ENCODE measurements at places on chromosomes 5 and 9. TPM values are rescaled to one million over a fixed set of nuclear protein-coding genes. Genes with fewer than 3 reads are reported as not detected.

Gene MEIKIN
- not detected for total RNA-seq

Gene CDKN2B-AS1
- total RNA-seq: 5.2 TPM

Gene PRSS3
- total RNA-seq: not detected

Gene SLC6A19
- total RNA-seq: not detected

Gene KIF20A
- 16.4 TPM for total RNA-seq

Gene CDX1
- total RNA-seq: 1.0 TPM

Gene KIF12
- 0.47 TPM for total RNA-seq

- DNase-seq: no peak
Measured at GRCh38 chr9:15549611-15550010, 3.2 kb upstream of the CCDC171 start.

- no peak for DNase-seq
Measured at GRCh38 chr9:119083673-119084072, 285.6 kb downstream of the BRINP1 start.

DNA sequence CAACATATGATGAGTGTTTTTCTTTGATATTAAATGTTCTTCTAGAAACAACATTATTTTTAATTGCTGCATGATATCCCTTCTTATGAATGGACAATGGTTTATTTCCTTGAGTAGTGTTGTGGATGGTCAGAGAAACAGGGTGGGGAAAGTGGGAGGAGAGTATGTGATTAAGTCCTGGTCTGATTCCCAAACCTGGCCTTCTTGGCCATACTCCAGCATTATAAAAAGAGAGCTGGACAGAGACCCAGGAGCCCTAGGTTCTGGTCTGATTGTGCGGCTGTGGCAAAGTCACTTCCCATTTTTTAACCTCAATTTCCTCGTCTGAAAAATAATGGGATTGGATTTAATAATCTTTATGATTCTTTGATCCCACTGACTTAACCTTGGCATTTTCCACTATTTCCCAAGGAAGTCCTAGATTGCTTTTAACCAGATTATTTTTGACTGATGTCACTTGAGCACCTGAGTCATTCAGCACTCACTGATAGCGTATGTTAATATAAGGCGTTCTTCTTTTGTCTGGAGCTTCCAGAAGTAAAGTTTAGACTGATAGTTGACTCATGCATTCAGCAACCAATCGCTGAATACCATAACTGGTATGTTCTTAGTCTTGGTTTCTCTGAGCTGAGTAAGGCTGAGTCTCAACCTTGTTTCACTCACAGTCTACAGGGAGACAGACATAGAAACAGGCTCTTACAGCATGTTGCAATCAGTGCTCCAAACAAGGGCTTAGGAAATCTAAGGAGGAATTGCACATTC lies 26.2 kb downstream of the OSMR start:
- DNase-seq: no peak

DNA sequence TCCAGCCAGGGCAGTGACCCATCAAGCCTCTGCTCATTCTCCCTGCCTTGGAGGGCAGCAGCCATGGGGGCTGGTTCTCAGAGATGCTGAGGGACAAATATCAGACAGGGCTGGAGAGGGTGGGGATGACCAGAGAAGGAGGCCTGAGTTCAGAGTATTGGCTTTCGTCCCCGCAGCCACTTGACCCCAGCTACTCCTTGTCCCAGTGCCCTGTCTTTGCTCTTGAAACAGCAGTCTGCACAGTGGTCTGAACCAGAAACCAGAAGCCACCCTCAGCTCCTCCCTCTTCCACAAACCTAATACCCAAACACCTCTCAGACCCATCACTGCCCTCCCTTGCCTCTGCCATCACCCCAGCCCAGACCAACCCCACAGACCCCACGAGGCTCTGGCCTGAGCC lies 36.3 kb upstream of the SMIM23 start:
- no peak for DNase-seq

DNA sequence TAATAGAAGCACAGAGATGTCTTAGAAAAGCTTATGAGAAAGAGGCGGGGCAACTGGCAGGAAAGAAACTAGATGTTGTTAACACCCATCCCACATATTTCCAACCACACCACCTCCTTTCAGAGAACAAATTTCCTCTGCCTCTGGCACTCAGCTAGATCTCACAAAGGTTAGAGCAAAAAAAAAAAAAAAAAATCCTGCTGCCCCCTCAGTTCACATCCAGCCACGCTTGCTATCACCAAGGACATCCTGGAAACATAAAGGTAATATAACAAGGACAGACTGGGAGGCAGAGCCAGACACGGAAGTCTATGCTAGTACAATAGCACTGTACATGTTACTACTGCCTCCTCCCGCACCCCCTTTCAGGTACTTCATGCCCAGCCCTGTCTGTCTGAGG lies 238.0 kb upstream of the PTGER4 start:
- no peak for DNase-seq

GRCh38 chr5:61313960-61314681 lies 17.9 kb upstream of the ZSWIM6 start:
- no peak for DNase-seq

- no peak for DNase-seq
Measured at GRCh38 chr5:54315736-54316528, 5.6 kb upstream of the ARL15 start.

GRCh38 chr5:173488144-173488543 lies 128.3 kb downstream of the BOD1 start:
- DNase-seq: no peak

GRCh38 chr5:96714450-96714849 lies 52.3 kb downstream of the CAST start:
- no peak for DNase-seq

GRCh38 chr9:72937545-72937944 lies 15.3 kb downstream of the ALDH1A1 start:
- no peak for DNase-seq

DNA sequence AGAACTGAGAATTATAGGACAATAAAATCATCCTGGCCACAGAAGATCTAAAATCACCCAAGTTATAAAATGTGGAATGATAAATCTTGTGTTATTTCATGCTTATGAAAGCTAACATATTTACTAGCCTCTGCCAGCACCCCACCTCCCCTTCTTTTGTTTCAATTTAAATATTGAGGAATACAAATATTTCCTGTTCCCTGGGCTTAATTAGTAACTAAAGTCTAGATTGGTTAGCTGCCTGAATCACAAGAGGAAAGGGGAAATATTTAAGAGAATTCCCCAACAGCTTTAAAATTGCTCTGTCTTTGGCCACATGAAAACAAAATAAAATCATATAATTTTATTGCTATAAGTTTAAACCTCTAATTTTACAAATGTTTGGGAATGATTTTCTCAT lies 287.0 kb downstream of the PRELID2 start:
- no peak for DNase-seq

DNA sequence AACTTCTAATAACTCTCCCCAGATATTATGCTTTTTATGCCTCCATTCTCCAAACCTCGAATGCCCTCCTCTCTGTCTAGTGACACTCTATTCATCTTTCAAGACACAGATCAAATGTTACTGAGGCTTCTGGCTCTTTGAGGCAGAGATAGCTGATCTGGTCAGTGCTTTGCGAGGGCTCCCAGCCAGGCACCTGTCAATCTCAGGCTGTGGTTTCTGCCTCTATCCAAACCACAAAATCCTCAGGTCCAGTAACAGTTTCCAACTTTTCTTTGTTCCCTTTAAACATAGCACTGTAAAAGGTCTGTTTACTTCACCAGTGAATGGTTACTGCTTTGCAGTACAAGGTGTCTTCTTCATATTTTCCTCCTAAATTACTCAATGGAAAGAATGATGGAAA lies 11.5 kb upstream of the STK32A start:
- no peak for DNase-seq

- DNase-seq: no peak
Measured at GRCh38 chr5:132009706-132010405, 1.6 kb downstream of the ACSL6 start.

DNA sequence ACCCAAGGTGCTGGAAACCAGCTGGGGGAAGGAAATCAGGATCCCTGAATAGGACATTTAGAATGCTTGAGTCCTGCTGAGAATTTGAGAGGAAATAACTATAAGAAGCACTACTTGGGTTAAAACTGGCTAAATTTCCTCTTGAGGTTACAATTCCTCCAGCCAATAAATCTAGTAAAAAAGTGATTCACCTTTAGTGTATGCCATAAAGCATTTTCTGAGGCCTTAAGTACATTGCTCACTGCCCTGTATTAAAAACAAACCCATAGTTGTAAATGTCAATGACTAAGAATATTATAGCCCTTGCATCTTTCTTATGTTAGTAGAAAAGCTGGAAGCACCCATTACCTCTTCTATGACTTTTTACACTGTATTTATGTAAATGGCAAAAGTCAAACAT lies 634.7 kb upstream of the ARRDC3 start:
- no peak for DNase-seq

- no peak for DNase-seq
Measured at GRCh38 chr5:37789991-37790390, 49.9 kb downstream of the GDNF start.

GRCh38 chr5:151730381-151730780 lies 28.1 kb downstream of the ATOX1 start:
- DNase-seq: no peak

DNA sequence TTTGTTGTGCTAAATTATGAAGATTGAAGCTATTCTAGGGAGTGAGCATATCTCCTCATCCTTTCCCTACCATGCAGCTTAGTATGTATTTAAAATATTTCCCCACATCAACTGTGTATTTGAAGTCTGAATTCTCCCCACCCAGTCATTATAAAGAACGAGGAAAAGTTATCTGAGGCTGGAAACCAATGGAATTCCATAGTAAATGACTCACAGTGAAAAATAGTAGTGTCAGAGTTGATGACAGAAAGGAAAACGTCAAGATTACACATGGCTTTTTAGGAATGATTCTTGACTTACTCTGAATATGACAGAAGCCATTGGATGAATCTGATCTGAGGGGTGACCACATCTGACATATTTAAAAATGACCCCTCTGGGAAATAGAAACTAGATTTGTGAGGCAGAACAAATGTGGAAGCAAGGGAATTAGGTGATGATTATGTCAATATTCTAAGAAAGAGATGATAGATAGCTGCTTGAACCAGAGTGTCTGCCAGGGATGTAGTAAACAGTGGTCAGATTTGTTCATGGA lies 1768.9 kb upstream of the CDH9 start:
- no peak for DNase-seq

GRCh38 chr5:11378461-11378860 lies 525.8 kb downstream of the CTNND2 start:
- no peak for DNase-seq

DNA sequence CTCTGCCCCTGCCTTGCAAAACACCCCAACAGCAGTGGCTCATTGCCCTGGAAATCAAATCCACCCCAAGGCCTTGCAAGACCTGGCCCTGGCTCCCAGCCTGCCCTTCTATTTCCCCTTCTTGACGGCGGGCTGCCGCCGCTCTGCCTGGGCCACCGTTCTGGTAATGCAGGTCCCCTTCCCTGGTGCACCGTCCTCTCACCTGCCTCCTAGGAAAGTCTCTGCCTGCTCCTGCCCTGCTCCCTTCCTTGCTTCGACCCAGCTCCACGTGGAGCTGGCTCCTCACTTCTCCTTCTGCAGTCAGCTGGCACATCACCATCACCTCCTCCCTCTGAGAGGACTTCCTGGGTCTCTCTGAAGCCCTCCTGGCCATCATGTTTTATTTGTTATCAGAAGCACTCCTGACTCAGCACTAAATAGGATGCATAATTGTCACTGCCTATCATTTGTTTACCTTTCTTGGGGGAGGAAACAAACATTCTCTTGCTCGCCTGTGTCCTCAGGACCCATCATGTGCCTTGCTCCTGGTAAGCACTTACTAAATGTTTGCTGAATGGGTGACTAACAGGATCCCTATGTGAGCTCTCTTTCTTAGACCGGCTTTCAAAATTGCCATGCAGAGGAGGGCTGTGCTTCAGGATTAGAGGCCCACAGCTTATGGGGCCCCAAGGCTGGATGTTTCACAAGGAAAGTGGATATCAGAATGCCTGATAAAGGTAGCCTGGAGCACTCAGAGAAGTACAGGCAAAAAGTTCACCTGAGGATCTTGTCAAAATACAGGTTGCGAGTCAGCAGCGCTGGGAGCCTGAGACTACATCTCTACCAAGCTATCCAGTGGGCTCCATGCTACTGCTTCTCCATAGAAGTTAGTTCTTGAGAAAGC lies 19.6 kb upstream of the C5orf47 start:
- no peak for DNase-seq

DNA sequence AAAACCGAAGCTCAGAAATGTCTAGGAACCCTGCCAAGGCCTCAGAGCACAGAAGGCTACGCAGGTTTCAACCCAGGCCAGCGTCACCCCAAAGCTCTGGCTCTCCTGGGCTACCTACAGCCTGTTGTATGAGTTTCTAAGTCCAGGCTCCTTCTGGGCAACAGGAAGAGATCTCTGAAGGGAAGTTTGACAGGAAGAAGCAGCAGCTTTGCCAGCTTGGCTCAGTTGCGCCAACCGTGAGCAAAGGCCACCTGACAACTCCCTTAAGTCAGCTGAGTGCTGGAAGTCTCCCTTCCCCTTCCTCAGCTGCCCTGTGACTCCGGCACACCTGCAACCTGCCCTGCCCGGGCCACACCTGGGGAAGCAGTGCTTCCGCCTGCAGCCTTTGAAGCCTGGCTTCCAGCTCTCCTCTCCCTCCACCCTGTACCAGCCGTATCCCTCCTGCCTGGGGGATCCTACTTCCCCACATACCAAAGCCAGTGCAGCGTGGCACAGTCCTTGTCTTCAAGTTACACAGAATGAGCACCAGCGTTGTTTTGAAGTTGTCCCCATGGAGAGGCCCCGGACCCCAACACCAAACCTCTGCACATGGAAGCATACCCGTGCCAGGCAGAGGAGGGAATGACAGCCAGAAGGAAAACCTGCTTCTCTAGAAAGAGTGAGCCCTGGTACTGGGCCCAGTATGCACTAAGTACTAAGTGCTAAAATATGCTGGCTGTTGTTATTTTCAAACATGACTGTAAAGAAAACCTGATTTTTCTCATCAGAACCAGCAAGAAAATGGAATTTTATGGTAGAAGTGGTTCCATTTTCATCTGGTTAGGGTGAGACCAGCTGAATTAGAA lies 36.5 kb downstream of the SHB start:
- DNase-seq: no peak

GRCh38 chr9:131999692-132000551 lies 79.7 kb downstream of the MED27 start:
- DNase-seq: no peak

GRCh38 chr9:89464300-89464901 lies 33.5 kb downstream of the SEMA4D start:
- no peak for DNase-seq

DNA sequence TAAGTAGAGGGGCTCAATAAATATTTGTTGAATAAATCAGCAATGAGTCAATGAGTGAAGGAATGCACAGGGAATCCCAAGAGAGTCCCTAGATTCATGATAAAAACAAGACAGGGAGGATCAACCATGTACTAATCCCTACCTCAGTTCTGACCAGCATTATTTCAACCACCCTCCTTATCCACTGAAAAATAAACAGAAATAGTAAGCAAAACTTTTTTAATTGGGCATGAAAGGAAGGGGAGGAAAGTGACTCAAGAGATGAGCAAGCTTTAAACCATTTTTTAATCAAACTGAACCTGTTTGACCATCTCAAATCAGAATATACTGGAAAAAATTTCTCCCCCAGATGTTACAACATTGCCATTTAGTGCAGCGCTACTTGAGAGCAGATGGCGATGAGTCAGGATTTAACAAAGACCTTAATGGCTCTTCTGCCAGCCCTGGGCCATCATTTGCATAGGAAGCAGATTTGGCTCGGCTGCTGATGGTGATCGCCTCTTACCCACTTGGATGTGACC lies 194.8 kb upstream of the SLC30A5 start:
- no peak for DNase-seq

GRCh38 chr5:92795633-92796032 lies 785.4 kb downstream of the NR2F1-AS1 start:
- DNase-seq: no peak

Measured in osteocyte (in vitro differentiated cells).